Stimulated activated CD4-positive, alpha-beta T cell treated with anti-CD3 and anti-CD28 coated beads, Interleukin-4, amount 100 ng/mL, for 1 hour (primary cell): ENCODE measurements at places on chromosomes 12 and 14.
A peak's percentile ranks its signal among the peaks of the same experiment; 100 is the strongest.

DNA sequence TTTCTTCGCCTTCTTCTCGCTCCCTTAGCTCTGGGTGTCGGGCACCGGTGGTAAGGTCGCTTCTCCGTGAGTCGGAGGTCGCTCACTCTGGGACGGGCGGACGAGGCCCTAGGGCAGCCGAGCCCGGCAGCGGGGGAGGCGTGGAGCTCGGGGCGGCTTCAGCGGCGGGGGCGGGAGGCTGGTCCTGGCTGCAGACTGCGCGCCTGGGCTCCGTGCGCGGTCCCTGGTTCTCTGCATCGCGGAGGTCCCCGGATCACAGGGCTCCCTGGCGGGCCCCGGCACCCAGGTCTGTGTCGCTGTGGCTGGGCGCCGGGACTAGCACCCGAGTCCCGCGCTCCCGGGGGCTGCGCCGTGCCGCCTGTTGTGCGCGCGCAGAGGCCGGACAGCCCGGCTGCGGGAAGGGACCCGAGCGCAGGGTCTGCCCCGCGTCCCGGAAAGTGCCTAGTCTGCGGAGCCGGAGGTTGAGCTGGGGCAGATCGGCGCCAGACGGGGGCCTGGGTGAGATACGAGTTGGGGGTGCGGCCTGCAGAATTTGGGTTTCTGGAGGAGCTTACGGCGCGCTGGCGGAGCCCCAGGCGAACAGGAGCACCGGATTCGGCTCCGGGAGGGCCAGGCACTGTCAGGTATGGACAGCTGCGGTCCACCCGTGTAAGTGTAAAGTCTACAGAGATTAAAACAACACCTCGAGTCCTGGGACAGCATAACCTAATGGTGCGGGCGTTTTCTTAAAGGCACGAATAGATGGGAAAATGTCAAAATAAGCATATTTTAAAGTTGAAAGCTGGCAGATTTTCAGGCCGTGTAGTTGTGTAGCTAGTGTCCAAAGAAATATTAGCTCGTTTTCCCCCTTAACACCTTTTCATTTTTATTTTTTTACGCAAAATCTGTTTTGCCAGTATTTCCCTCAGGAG, 713 bp downstream of the FRMD6 start:
- peak; percentile 36 for DNase-seq

DNA sequence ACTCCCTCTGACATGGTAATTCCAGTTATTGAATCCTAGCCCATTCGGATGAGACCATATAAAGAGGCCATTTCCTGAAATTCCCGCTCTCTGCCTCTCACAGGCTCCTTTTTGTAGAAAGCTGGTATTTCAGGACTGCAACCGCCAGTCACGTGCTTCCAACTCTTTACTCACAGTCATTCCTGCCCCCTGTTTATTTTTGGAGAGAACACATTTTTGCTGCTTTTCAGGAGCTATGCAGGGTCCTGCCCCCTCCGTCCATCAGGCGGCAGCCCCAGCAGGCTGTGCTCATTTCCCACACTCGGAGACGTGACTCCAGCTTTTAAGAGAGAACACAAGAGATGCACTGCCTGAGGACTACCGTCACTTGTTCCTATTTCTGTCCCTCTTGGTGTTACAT, 26.8 kb downstream of the IFT43 start:
- DNase-seq = no peak

DNA sequence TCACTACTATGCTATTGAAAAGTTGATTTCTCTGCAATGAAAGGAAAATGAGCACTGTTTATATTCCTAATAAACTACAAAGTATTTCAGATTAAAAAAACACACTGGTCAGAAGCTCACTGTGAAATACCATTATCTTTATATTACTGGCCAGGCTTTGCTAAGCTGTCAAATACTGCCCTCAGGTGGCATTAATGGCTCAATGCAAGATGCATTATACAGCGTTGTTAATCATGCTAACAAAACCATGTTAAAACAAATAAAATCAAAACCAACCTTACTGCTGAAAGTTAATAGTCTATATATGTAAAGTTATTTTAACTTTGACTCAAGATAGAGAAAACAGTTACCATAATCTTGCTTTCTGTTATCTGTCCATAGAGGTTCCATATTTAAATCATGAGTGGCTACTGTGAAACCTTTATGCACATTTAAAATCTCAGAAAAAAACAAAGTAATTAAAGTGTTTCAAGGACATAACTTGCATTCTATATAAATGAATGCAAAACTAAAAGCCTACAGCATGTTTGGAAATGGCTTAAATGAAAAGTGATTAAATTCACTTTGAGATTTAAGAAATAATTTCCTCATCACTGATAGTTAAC, 121.7 kb downstream of the RALGAPA1 start:
- no peak for DNase-seq

DNA sequence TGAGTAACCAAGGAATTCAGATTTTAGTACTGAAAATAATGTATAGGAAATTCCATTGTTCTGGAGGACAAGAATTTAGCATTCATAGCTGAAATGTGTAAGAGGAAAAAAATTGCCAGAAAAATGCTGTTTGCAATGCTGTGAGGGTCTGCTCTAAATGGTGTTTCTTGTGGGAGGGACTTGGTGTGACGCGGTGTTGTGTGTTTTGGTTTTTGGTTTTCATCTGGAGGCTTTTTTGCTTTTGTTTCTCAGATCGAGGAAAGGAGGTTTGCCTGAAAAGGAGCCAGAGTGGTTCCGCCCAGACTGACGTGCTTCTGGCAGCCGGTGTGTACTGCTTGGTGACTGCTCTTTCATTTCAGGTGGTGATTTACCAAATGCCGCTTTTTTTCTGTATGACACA, 211.8 kb upstream of the HMGA2 start:
- no peak for DNase-seq
